ENCODE measurements at places on chromosomes 12 and 14.

GRCh38 chr14:61257469-61258057 lies 23.6 kb downstream of the TMEM30B start:
- DNase-seq = no peak

DNA sequence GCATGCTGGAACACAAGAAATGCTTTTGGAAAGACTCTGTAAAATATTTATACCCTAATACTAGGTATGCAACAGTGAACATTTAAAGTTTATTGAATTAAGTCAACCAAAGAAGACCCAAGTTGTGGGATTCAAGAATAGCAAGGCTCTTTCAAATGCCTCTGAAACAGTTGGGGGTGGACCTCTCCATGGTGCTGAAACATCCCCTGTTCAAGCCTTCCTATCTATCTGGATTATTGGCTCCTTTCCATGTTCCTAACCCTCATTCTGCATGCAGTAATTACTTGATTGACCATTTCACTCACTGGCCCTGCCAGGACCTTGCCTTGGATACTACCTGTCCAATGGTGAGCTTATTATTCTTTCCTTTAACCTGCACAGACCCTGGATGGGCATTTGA lies 349.7 kb downstream of the NRXN3 start:
- DNase-seq = no peak

- no peak for DNase-seq
Observed at GRCh38 chr12:98373025-98373554, 142.3 kb upstream of the TMPO start.

DNA sequence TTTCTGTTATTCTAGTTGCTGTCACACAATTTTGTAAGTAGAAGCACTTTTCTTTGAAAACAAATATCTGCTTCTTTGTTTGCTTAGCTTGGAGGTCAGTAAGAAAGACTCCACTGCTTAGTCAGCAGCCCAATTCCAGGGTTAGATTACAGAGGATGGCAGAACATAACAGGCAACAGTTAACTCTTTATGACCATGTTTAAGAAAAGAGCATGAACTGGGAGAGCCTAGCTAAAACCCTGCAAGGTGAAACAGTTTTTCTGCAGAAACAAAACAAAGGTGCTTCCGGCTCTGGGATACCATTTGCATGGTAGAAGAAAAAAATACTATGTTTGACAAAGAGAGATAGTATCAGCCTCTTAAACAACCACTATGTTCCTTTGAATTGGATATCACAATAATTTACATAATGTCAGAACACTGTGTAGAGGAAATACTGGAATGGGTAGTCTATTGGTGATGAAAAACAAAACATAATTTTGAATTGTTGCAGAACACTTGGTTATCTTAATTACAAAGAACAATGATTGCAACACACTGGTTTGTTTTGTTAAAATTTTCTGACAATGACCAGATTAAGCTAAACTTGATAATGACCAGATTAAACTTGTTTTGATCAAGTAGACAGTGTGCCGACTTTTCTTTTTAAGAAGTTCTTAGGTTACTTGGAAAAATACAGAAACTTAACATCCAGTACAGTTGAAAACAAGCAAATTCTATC lies 22.4 kb upstream of the PPM1H start:
- DNase-seq = no peak

DNA sequence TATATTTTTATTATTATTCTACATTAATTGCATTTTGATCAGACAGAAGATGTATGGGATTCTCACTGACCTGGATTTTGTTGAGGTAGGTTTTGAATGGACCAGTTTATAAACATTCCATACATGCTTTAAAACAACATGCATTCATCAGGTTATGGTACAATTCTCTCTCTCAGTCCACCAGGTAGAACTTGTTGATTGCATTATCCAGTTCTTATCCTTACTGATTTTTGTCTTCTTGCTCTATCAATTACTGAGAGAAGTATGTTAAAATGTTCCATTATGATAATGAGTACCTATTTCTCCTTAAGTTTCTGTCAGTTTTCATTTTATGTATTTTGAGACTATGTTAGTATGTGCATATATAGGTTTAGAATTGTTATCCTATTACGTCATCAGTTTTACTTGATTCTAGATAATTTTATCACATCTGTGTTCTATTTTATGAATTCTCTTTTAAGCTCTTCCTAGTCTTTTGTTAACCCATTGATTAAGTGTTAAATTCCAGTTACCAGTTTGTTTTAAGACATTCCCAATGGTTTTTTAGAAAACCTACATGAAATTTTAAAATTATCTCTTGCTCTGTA lies 50.6 kb downstream of the EP400 start:
- DNase-seq = no peak

GRCh38 chr12:110254971-110255540 lies 26.0 kb upstream of the ATP2A2 start:
- no peak for DNase-seq

DNA sequence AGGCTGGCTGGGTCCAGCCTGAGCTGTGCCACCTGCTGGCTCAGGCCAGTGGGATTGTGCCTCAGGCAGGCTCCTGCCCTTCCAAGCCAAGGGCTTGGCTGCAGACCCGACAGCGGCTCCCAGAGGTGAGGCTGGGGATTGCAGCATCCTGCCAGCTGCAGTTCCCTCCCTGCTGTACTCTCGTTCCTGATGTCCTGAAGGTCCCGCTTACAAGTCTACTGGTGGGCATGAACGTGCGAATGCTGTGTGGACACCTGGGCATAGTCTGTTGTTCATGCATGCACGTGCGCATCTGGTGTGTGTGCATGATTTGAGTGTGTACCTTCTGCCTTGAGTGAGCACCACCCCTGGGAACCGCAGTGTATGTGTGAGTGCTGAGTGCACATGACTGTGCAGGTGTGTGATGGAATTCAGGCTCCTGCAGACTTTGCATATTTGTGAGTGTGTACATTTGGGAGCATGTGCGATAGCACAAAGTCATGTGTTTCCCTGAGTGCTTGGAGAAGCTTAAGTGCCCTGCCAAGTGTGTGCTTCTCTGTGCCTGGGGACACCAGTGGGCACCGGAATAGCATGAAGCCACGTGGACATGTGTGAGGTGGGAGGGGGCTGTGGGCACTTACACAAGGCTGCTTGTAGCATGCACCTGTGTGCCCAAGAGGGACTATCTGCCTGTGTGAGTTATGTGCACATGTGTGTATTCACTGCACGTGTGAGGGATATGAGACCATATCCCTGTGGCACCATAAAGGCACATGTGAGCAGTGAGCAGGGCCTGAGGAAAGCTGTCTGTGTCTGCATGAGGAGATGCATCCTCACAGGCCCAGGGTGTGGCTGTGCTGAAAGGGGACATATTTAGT lies 19.3 kb upstream of the KRT7 start:
- peak; percentile 83 for DNase-seq

- DNase-seq = no peak
Observed at GRCh38 chr12:65810036-65810435, 14.2 kb upstream of the HMGA2 start.

DNA sequence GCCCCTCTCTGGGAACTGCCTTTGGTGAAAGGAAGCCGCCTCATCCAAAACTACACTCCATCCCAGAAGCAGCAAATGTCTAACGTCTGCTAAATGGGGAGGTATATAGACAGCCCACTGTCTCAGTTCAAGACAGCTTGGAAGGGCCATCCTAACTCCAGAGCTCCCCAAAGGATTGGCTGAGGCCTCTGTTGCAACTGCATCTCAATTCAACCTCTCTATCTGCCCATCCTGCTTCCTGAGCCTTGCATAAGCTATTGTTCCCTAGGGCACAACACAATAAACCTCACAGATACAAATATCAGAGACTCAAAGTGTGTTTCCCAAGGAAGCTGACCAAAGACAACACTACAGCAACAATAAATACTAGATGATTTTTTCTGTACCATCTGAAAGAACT lies 495.2 kb upstream of the SOX5 start:
- DNase-seq = no peak

DNA sequence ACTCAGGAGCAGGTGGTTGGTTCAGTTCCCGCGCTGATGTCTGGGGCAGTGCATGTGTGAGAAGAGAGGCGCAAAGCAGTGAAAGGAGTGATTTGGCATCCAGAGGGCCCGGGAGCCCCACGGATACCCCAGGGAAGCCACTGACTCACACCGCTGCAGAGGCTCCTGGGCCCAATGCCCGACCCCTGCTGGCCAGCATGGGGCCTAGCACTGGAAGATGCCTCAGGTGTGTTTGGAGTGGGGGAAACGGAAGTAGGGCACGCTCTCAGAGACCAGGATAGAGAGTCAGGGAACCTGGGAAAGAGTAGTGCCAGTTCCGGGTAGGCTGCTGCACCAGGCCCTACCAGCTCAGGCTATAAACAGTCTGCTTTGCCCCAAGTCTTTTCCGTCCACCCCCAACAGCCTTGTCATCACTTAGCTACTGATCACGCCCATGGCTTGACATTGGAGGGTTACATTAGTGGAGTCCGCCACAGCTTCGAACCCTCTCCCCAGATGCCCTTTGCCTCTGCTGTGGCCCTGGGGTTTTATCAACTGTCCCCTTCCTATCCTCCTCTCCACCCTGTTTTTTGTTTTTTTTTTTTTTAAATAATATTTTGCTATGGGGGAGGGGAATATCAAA lies 9.5 kb upstream of the CSAD start:
- DNase-seq = no peak

DNA sequence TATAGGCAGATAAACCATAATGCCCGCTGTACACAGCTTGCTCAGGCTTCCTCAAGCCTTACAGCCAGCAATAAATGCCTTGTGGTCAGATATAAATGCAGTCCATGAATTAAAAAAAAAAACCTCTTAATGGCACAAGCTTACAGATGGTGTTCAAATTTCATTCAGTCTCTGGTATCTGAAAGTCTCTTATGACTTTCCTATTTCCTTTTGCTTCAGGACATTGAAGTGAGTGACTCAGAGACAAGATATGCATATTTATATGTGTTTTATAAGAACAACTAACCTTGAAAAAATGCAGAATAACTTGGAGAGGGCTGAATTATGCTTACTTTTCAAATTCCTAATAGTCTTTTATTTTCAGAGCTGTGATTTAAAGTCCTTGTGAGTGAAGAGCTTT lies 426.9 kb upstream of the MIS18BP1 start:
- no peak for DNase-seq

DNA sequence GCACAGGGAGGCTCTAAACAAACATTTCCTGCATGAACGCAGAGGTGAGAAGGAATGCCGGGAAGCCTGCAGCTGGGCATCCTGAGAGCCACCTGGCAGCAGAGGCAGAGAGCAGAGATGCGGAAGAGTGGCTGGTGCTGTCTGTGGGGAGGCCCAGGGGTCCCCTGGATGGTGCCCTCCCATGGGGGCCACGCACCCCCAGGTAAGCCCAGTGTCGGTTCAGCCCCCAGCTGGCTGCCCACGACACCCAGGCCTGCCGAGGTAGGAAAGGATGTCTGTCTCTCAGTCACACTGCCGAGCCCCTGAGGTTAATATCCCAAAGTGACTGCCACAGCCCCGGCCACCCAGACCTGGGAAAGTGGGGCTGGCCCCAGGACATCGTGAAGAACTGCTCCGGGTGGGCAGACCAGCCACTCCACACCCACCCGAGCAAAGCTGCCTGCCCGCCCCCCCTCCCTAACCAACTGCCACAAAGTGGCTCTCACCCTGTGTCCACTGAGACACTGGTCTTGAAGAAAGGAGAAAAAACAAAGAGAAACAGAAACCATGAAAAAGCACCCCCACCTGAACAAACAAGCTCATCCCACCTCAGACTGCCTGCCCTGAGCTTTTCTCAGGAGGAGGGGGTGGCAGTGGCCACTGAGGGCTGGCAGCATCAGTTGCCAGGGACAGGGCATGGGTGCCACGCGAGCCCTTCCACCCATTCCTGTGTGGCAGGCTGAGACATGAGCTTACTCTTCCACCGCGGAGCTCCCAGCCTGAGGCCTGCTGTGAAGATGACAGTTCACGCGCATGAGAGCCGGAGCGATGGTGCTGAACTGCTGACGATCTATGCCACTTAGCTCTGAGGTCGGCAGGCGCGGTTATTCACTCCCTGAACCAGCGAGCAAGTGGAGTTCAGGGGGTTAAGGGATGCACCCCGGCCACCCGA lies 40.8 kb downstream of the CCDC88C start:
- no peak for DNase-seq

DNA sequence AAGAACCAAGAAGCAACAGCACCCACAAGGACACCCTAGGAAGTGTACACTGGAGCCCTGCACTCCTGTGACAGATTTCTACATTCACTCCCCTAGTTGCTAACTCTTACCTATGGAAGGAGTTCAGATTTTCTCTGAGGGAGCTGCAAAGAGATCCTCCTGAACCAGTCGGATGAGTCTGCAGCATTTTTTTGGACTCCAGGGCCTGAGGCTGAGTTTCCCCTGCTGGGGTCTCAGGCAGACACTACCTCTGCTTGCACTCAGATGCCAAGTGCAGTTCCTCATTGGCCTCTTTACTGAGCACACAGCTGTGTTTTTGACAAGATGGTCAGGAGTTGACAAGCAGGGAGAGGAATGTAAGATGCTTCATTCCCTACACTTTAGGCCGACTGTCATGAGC lies 153.2 kb upstream of the RBM19 start:
- DNase-seq = no peak

DNA sequence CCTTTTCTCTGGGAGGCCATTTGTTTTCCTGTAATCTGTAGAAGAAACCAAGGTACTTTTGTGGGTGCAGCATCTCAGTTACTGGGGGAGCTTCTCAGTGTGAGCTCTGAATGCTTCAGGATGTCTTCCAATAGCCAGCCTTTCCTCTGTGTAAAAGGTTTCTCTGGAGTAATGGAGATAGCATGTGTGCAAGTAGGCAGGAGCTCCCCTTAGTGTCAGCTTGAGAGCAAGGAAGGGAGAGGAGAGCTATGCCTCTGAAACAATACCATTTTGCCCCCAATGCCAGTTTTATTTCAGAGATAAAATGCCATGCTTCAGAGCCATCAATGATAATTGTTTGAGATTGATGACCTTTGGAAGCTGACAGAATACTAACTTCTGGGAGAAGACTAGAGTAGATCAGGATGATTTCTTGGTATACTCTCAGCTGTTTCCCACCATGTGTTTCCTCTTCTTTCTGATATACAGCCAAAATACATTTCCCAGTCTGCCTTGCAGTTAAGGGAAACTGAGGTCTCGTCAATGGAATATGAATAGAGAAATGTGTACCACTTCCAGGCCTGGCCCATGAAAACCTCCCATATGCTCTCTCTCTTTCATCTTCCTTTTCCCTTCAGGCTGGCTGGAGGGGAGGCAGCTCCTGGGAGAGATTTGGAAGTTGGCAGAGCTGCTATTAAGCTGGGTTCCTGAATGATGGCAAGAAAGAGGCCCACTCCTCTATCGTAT lies 125.7 kb downstream of the CRADD start:
- DNase-seq = no peak

DNA sequence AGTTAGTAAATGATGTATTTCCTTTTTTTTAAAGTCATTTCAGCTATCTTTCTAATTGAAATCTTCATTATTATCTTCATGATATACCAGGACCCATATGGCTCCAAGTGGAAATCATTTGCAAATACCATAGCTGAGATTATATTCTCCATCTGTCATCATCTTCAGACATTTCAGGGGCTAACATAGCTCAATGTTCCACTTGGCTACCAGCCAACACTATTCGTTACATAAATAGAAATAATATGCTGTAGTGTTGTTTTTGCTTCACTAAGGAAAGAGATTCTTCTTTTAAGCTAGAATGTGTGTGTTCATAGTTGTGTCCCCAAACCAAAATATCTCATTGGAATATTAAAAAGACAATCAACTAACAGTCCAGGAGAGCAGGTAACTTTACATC lies 225.1 kb downstream of the DIO2 start:
- DNase-seq = no peak

- no peak for DNase-seq
Observed at GRCh38 chr14:24307575-24308341, at the start of gene CIDEB. TSS of gene CIDEB (minus strand) at chr14:24307977. CDS start at chr14:24307858, 119 bp downstream.
